ENCODE measurements at places on chromosomes 16 and 17. TPM values are rescaled to one million over a fixed set of nuclear protein-coding genes. Genes with fewer than 3 reads are reported as not detected.

Gene FMNL1
- 7.5 TPM for total RNA-seq

Gene GAS7
- total RNA-seq = 0.20 TPM

Gene CD300LG
- not detected for total RNA-seq

Gene STX8
- 76.6 TPM for total RNA-seq

Gene ZNF629
- total RNA-seq = 22.1 TPM

Gene KLHL10
- 0.15 TPM for total RNA-seq

Gene HBA2
- total RNA-seq = not detected
